ENCODE measurements at places on chromosomes 4 and X.

DNA sequence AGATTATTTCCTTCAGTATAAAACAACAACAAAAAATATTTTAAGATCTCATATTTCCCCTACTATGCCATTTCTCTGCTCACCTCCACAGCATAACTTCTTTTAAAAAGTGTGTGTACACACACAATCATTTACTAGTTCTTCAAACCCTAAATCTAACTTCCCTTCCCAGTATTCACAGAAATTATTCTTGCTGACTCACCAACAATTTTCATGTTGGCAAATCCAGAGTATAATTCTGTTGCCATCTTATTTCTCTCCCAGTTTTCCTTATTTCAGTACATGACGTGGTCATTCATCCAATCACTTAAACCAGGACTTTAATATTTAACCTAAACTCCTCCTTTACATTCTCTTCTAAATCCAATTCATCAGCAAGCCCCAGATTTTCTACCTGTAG is 11.4 kb upstream of the RAP1GDS1 start:
- no peak for DNase-seq

GRCh38 chr4:85408301-85408700 is 66.6 kb upstream of the ARHGAP24 start:
- no peak for DNase-seq

- no peak for DNase-seq
These were observed 1.8 kb upstream of the GABRQ start for GRCh38 chrX:152635941-152636340.

GRCh38 chrX:127552571-127552970 is 499.6 kb downstream of the ACTRT1 start:
- DNase-seq: no peak

Data from left ventricle myocardium superior (tissue), 1 donor.